Putamen (tissue), 1 donor: ENCODE measurements at places on chromosomes 11 and 22.

GRCh38 chr11:110518809-110519514 lies 89.2 kb downstream of the FDX1 start:
- no peak for DNase-seq

DNA sequence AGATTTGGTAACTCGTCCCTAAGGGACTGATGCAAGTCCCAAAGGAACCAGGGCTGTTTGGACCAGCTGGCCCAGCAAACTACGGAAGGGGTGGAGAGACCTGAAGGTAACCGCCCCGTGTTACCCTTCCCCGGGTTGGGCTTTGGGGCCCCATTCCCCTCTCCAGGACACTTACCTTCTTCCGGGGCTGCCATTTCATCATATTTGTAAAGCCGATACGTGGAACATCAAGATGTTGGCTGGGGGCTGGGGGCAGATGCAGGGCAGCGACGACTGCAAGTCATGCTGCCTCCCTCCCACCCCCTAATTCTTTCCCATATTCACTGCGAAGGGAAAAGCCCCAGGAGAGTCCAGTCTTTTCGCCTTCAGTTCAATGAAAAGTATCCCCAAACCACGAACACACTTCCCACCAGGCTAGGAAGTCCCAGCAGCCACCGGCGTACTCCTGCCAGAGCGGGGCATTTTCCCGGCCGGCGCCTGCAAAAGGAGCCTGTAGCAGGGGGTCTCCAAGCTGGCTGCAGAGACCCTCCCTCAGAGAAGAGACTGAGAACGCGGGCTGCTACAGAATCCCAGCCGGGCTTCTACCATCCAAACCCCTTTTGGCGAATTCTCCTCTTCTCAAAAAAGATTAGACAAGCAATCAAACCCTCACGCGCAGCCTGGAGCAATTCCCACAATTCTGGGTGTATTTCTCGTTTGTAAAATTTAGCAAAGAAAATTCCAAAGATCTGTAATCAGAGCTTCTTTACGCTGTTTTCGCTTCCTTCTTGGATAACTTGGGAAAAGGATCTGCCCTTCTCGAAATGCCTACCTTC lies 236.7 kb downstream of the TTC28 start:
- peak; percentile 24 for DNase-seq

DNA sequence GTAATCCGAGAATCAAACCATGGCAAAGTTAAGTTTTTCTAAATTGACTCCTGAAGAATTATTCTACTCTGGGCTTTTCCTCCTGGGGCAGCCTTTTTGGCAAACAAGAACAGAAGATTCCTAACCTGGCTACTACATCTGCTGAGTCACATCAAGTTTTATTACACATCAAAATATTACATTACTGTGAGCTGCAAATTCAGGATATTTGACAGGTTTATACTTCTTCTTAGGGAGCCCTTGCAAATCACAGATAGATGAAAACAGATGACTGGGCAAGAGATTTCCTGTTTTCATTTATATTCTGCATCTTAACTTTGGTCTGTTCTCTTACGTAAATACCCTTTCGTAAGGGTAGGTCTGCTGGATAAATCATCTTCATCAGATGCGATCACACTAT lies 23.6 kb downstream of the XRRA1 start:
- no peak for DNase-seq

- no peak for DNase-seq
These were observed 7.8 kb upstream of the OSM start for GRCh38 chr22:30274437-30274812.

DNA sequence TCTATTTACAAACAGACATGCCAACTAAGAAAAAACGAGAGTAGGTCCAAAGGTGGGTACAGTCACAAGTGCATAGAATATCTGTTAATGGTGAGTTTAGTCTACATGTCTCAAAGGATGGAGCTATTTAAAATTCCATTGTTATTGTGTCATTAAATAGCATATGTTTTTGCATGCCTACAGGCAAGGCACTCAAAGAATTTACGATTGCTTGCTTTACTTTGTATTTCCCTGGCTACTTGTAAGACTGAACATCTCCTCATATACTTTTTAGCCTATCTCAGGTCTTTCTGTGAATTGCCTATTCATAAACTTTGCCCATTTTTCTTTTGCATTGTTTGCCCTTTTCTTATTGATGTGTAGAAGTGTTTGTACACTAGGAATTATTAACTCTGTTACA lies 39.7 kb downstream of the DEUP1 start:
- no peak for DNase-seq

DNA sequence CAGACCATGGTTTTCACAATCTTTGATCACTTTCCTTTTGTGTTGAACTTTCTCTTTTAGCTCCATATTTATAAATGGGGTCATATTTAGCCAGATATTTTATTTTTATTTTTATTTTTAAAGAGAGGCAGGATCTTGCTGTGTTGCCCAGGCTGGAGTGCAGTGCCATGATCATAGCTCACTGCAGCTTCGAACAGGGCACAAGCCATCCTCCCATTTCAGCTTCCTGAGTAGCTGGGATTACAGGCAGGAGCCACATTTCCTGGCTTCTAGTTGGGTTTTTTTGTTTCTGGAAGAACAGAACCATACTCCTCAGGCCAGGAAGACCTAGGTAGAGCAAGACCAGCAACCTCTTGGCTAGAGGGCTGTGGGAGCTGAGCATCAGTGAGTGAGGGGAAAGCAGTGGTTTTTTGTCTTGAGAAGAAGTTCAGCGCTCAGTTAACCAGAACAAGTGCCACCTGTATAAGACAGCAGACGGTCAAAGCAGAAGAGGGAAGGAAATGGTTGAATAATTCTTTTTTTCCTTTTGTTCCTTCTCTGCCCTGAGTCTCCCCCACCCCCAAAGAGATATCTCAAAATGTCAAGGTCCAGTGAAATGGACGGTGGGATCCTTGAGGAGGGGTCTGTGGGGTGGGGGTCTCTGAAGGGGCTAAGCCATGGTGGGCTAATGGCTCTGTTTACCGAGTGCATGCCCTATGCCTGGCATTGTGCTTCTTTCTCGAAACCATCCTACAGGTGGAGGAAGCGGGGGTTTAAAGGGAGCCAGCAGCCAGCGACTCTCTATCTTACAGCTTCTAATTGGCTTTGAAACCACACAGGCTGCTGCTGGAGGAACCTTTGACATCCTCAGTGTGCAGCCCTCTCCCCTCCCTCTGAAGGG lies 63.0 kb downstream of the PTPRJ start:
- no peak for DNase-seq

- DNase-seq: no peak
These were observed 175.1 kb downstream of the LRRC4C start for GRCh38 chr11:41284354-41284753.

DNA sequence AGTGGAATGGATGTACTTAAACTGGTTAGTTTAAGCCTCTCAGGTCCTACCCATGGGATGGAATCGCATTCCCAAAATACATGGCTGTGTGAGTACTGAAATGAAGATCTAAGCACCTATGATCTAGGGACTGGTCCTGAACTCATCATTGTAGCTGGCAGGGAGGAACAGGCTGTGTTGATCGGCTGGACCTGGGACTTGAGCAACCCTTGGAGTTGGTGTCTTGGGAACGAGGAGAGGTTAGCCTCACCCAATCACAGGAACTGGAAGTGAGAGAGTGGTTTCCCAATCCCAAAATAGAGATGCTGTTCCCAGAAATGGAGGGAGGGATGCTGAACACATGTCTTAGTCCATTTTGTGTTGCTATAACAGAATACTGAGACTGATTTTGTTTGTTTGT lies 16.4 kb upstream of the ASCC2 start:
- no peak for DNase-seq

DNA sequence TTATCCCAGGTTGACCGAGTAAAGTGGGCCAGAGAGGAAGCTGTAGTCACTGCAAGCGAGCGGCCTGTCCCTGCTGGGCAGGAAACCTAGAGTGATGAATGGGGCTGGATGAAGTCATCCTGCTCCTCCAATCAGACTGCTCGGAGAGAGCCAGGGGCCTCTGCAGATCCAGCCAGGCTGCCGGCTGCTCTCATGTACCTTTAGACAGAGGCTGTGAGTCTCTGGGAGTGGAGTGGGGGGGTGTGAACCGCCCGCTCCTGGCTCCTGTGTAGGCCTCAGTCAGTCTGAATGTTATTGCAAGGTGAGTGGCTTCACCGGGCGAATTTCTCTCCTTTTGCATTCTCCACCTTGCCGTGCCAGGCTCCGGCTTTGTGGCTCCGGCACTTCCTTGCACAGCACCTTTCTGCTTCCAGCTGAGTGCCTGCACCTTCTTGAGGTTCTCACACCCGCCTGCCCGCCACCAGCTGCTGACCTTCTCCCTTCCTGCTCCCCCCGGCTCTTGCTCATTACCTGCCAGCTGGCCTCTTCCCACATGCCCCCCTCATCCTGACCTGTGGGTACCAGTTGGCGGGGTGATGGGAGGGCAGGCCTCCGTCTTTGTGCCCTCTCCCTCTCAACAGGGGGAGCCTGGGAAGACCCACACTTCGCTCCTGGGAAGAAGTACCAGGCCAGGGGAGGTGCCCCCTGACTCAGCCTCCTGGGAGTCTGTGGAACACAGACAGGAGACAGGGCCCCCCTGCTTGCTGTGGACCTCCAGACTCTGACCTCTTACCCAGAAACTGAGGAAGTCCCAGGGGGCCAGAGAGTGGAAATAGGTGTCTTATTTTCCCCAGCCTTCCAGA lies 79.9 kb downstream of the GRAMD1B start:
- peak; percentile 29 for DNase-seq
